ENCODE measurements at places on chromosomes 1 and 21. TPM values are rescaled to one million over a fixed set of nuclear protein-coding genes. Genes with fewer than 3 reads are reported as not detected.

DNA sequence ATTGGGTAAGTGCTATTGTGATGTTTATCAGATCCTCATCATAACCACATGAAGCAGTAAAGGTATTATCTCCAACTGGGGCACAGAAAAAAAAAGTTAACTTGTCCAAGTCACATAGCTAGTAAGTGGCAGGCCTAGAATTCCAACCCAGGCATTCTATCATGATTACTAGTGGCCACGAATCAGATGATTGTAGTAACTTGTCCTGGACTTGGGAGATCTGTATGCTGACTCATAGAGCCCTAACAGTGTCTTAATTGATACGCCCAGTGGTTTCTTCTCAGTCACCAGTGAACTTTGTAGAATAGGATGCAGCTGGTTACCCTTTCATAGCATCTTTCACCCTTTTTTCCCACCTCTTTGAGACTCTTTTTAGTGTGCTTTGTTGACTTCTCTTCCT lies 91.1 kb upstream of the UBE2U start:
- peak; percentile 84 for DNase-seq

- DNase-seq = no peak
These were observed 9.9 kb downstream of the TSSK3 start for GRCh38 chr1:32372149-32372756.

GRCh38 chr21:44019568-44019958 lies 7.5 kb downstream of the TRAPPC10 start:
- no peak for DNase-seq

DNA sequence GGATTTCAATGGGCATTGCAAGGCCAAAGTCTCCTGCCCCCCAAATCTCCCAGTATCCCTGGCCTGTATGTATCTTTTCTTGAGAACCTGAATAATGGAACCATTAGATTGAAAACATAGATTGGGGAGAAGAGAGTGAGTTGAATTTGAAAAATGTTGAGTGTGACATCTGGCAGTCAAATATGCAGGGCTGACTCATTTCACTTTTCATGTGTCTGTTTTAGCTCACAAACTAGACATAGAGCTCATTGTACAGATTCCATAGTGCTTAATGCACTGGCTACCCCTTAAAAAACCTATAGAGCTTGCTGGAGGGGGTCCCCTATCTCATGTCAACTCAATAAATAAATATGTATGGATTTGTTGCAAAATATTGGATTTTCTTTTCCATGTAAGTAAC lies 30.8 kb downstream of the DDR2 start:
- peak; percentile 36 for DNase-seq

Gene SYTL1
- 0.18 TPM for total RNA-seq

All from IMR-90 (cell line).